ENCODE measurements at places on chromosomes 12 and 14.

- DNase-seq, result no peak
Observed at GRCh38 chr12:62714774-62715721, 219.9 kb downstream of the PPM1H start.

GRCh38 chr14:101408077-101408831, 153.0 kb upstream of the DIO3 start:
- DNase-seq, result no peak

- DNase-seq, result no peak
Observed at GRCh38 chr14:22560662-22561365, 28.2 kb downstream of the DAD1 start.

DNA sequence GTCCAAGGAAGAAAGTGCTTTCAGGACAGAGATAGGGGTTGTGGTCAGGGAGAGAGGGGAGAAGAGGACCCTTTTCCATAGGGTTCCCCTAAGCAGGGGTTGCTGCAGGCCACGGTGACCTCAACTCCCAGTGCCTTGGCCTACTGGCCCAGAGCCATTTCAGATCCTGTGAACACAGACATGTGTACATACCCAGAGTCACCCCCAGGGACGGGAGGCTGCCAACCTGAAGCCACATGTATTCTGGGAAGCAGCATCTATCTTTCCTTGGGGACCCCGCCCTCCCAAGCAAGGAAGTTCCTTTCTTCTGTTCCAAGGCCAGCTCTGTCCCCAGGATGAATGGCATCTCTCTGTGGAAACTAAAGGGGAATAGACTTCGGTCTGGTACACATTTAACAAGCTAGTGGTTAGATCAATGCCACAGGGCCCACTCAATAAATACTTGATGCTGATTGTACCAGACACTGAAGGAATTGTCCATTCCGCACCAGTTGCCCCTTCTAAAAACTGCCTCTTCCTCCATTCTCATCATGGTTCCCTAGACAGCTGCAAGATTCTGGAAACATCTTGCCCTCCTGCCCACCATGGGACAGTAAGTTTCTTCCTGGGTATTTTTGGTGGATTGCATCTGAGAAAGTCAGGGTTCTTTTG, 25.2 kb upstream of the DGLUCY start:
- DNase-seq, result no peak

DNA sequence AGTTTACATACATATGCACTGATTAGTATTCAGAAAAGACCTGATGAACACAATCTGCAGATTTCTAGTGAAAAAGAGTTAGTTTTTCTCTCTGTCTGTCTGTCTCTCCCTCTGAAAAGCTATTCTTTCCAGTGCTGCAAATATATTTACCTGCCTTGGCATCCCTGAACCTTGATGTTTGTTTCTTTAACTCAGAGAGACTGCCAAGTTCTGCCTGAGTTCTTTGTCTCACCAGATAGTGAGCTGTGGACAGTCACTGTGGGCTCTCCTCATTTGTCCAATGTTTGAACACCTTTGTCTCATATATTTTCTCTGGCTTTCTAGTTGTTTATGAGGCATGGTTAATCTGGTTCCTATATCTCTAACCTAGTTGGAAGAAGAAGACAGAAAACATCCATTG, 250.4 kb downstream of the SOX5 start:
- no peak for DNase-seq

DNA sequence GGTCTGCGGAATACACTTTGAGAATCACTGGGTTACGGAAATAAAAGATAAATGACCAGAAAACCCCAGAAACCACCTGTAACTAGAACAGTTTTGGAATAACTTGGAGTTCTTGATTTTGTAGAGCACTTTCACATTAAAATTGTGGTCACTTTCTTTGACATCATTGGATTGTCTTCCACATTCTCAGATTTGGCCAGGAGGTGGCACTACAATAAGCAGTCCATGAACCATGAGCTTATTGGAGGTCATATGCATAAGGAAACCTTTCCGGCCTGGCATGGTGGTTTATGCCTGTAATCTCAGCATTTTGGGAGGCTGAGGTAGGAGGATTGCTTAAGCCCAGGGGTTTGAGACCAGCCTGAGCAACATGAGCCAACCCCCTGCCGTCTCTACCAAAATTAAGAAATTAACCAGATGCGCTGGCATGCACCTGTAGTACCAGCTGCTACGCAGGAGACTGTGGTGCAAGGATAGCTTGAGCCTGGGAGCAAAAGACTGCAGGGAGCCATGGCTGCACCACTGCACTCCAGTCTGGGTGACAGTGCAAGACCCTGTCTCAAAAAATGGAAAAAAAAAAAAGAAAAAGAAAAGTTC, 107.7 kb upstream of the CAND1 start:
- peak; percentile 11 for DNase-seq

- no peak for DNase-seq
Observed at GRCh38 chr12:57724936-57725740, 13.4 kb downstream of the AGAP2 start.

- no peak for DNase-seq
Observed at GRCh38 chr12:46087916-46088439, 97.6 kb upstream of the SCAF11 start.

DNA sequence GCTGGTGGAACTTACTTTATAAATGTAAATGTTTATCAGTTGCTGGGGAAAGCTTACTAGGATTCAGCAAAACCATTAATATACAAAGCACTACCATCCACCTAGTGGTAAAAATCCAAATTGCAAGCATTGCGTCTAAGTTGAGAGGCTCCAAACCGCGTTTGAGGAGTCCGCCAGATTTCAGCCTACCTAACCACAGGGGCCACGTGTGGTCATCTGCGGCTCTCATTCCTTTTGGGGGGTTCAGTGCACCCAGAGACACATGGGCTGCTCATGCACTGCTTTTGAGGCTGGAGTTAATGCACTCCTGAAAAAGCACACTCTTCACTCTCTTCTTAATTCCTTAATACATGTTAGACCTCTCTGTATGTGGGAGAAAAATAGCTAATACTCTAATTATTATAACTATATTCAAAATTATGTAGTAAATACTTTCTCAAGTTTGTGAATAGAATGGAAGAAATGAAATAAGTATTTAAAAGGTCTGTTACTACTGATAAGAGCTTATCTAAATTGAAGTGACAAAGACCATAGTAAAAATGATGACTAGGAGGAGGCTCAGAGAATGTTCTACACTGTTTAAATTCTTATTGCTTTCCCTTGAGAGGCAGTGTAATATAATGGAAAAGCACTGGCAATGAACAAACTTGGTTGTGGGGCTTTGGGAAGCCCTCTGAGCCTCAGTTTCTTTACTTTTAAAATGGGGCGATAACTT, 41.4 kb upstream of the MANSC4 start:
- DNase-seq, result no peak

- no peak for DNase-seq
Observed at GRCh38 chr14:94689985-94690400, 77.8 kb downstream of the SERPINA3 start.

DNA sequence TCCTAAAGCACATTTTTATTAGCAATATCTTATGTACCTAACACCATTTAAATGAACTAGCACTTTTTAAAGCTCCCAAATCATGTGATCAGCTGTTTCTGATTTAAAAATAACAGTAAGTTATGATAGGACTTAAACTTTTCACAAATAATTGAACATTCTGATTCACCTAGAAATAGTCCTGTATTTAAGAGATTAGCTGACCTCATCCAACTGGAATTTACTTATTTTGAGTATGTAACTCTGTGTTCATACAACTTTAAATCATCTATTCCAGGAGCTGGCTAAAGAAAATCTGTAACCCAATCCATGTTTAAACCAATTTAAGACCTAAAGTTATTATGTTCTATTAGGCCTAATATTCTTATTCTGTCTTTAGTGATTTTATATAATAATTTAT, 184.3 kb downstream of the CCDC91 start:
- DNase-seq, result no peak

DNA sequence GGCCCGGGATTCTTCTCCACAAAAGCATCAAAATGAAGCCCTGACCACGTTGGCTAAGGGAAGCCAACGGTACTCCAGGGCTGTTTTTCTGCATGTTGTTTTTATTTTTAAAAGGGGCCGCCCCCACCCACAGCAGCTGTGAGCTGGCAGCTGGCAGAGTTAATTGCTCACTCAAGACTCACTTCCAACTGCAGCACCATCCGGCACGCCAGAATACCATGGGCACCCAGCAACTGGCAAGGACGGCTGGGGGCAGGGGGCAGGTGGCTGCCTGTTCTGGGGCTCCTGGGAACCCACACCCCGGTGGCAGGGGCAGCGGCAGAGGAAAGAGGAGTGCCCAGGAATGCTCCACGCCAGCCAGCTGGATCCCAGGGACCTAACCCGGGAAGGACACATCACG, 44.3 kb downstream of the NCOR2 start:
- no peak for DNase-seq

DNA sequence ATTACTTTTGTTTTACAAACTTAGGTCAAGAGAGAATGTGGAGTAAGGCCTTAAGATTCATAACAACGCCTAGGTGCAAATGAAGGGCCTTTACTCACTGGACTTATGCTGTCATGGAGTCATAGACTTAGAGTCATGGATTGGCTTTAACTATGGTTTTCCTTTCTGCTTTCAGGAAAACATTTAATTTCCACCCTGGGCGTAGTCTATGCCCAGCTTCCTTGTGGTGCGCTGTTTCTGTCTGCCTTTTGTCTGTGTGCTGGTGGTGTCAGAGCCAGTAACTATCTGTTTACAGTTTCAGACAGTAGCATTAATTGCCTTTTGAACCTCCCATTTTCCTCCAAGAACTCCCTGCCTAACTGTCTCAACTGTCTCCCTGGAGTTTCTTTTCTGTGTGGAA, 31.8 kb upstream of the COX6A1 start:
- DNase-seq, result no peak

- no peak for DNase-seq
Observed at GRCh38 chr14:103509864-103510723, 12.5 kb downstream of the CKB start.

DNA sequence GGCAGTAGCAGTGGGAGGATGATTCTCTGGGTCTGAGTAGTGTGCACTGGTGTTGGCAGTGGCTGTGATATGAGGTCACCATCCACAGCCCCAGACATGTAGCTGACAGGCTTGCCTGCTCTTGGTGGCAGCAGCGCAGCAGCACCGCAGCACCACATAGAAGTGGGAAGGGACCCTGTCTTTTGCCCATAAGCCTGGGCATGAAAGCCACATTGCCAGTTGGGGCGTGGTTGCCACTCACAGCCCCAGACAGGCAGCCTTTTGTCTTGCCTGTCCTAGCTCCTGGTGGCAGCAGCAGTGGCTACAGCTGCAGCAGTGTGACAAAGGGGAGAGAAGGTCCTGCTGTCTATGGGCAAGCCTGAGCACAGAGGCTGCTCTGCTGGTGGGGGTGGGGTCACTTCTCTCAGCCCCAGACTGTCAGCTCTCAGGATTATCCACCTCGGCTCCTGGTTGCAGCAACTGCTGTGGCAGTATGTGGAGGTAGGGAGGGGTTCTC, 71.5 kb downstream of the BRMS1L start:
- no peak for DNase-seq

- DNase-seq, result no peak
Observed at GRCh38 chr14:102957222-102957621, 34.8 kb downstream of the AMN start.

- DNase-seq, result no peak
Observed at GRCh38 chr12:66768293-66768692, 89.4 kb upstream of the GRIP1 start.

GRCh38 chr12:14982991-14983390, 10.1 kb downstream of the PDE6H start:
- no peak for DNase-seq

DNA sequence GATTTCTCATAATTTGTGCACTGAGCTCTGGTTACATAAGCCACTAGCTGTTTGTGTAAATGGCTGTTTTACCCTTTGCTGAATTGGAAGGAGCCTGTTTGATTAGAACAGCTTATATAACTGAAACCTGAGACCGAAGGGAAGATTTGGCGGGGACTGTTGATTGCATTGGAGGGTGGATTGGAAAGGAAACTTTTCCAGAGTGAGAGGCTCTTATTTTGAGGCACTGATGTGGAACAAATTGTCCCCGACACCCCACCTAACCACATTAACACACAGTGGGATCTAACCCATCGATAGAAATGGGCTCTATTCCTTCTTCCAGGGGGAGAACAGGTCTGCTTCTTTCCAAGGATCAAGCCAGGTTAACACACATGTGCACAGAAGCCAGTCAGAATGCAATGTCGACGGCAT, 51.7 kb downstream of the TMEM30B start:
- DNase-seq, result no peak

DNA sequence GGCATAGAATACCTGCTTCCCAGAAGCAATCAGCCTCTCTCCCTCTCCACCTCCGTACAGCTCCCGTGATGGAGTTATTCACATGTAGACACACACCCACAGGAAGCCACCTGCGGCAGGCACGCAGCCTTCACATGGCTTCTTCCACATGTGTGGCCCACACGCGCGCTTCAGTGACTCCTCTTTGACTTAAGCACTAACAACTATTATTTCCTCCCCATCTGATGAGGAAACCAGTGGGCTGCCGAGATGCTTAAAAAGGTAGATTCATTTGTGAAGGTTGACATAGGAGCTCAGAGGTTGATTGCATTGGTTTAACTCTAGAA, 69.3 kb downstream of the PRMT8 start:
- no peak for DNase-seq

- DNase-seq, result no peak
Observed at GRCh38 chr12:100173111-100173510, 27.5 kb upstream of the ACTR6 start.

- DNase-seq, result no peak
Observed at GRCh38 chr12:11762723-11763326, 113.4 kb downstream of the ETV6 start.

DNA sequence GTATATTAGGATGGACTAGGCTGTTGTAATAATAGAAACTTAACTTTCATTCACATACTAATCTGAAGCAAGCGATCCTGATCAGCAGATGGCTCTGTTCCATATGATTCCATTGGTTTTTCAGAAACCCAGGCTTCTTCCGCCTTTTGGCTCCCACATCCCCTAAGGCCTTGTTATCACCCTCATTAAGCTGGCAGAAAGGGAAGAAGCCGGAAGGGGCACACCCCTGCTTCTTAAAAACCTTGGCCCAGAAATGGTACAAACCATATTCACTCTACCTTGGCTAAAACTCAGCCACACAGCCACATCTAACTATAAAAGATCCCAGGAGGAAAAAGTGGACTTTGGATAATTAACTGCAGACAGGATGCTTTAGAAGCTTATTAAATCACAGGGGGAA, 329.2 kb downstream of the PCNX1 start:
- DNase-seq, result no peak

- DNase-seq, result no peak
Observed at GRCh38 chr14:77037215-77037937, 8.9 kb upstream of the IRF2BPL start.
